ENCODE measurements at places on chromosomes 7 and 10. TPM values are rescaled to one million over a fixed set of nuclear protein-coding genes. Genes with fewer than 3 reads are reported as not detected.

The ZNF789 gene
- polyA plus RNA-seq, result 19.6 TPM

The PPP1R9A gene
- not detected for polyA plus RNA-seq

DNA sequence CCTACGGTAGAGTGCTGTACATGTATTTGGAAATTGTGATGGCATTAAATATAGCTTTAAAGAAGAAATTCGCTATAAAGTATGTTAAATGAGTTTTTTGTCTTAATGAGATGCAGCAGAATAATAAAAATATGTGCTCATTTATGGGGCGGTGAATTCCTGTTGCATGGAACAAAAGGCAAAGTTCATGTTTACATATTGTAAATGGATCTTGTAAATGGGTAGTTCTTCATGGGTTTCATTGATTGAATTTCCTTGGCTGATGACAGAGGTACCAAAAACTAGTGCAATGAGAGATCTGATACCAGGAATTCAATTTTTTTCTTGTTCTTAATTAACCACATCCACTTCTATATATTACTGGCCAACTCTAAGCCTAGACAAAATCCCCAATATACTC lies 284.2 kb downstream of the SUGCT start:
- no peaks in the 10 kb centered on the region for H3K4me1 ChIP-seq
- no peak overlapping the region for H3K4me3 ChIP-seq
- no peak for DNase-seq
- H3K36me3 ChIP-seq, result no peaks in the 10 kb centered on the region
- no peaks in the 10 kb centered on the region for H3K27me3 ChIP-seq

- H3K27ac ChIP-seq, result no peak overlapping the region
- no peak for DNase-seq
- H3K4me1 ChIP-seq, result no peaks in the 10 kb centered on the region
- no peaks in the 10 kb centered on the region for H3K27me3 ChIP-seq
- H3K36me3 ChIP-seq, result no peaks in the 10 kb centered on the region
Observed at GRCh38 chr10:62250594-62251198, 17.9 kb downstream of the RTKN2 start.

The ZNF212 gene
- polyA plus RNA-seq, result 8.7 TPM

- H3K27ac ChIP-seq, result no peak overlapping the region
- no peak overlapping the region for H3K4me3 ChIP-seq
- H3K36me3 ChIP-seq, result no peaks in the 10 kb centered on the region
- DNase-seq, result no peak
- H3K27me3 ChIP-seq, result no peaks in the 10 kb centered on the region
Observed at GRCh38 chr10:119197921-119198320, 9.4 kb upstream of the GRK5 start.

- no peak for DNase-seq
- no peaks in the 10 kb centered on the region for H3K4me1 ChIP-seq
- no peak overlapping the region for H3K4me3 ChIP-seq
- H3K27me3 ChIP-seq, result no peaks in the 10 kb centered on the region
- H3K36me3 ChIP-seq, result peaks cover 40% of the 10 kb centered on the region
Observed at GRCh38 chr7:6650521-6651011, 13.4 kb downstream of the ZNF316 start.

The SPDYE18 gene
- 0.39 TPM for polyA plus RNA-seq

- H3K4me1 ChIP-seq, result no peaks in the 10 kb centered on the region
- no peaks in the 10 kb centered on the region for H3K27me3 ChIP-seq
- no peak overlapping the region for H3K27ac ChIP-seq
Observed at GRCh38 chr10:5283305-5284158, 81.2 kb upstream of the UCN3 start.

The GNGT1 gene
- not detected for polyA plus RNA-seq

GRCh38 chr10:30995081-30995770 lies 36.4 kb downstream of the ZNF438 start:
- no peak overlapping the region for H3K4me3 ChIP-seq
- no peaks in the 10 kb centered on the region for H3K27me3 ChIP-seq
- H3K27ac ChIP-seq, result no peak overlapping the region

GRCh38 chr7:34457329-34457728 lies 200.7 kb upstream of the NPSR1 start:
- no peaks in the 10 kb centered on the region for H3K4me1 ChIP-seq
- no peak overlapping the region for H3K27ac ChIP-seq
- H3K4me3 ChIP-seq, result no peak overlapping the region

GRCh38 chr10:16909961-16910792 lies 93.0 kb upstream of the RSU1 start:
- no peaks in the 10 kb centered on the region for H3K36me3 ChIP-seq
- H3K4me3 ChIP-seq, result no peak overlapping the region
- DNase-seq, result no peak
- no peak overlapping the region for H3K27ac ChIP-seq
- H3K27me3 ChIP-seq, result no peaks in the 10 kb centered on the region

DNA sequence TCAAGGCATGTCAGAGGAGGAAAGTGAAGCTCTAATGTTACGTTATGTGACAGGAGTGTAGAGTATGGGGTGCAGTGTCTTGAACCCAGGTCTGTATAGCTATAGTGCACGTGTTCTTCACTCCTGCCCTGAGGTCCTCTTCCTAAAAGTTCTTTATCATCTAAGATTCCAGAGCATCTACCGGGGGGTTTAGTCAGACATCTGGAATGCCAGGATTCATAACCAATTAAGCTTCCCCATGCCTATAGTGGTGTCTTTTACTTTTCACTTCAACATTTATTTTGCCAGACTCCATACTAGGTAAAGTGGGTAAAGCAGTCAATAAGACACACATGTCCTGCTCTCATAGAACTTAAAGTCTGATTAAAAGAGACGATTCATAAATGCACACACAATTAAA lies 22.4 kb downstream of the PPP1R3C start:
- no peaks in the 10 kb centered on the region for H3K4me1 ChIP-seq
- H3K36me3 ChIP-seq, result no peaks in the 10 kb centered on the region
- no peak overlapping the region for H3K27ac ChIP-seq
- H3K27me3 ChIP-seq, result no peaks in the 10 kb centered on the region
- no peak for DNase-seq
- H3K4me3 ChIP-seq, result no peak overlapping the region

The ARHGAP22 gene
- polyA plus RNA-seq, result not detected

The IL6 gene
- not detected for polyA plus RNA-seq

The LDB3 gene
- 0.06 TPM for polyA plus RNA-seq

The IRF5 gene
- 84.9 TPM for polyA plus RNA-seq

- H3K4me1 ChIP-seq, result peaks cover 8% of the 10 kb centered on the region
- no peaks in the 10 kb centered on the region for H3K36me3 ChIP-seq
- no peak overlapping the region for H3K27ac ChIP-seq
- no peak overlapping the region for H3K4me3 ChIP-seq
- no peaks in the 10 kb centered on the region for H3K27me3 ChIP-seq
- DNase-seq, result no peak
Observed at GRCh38 chr10:13414855-13415254, 66.8 kb upstream of the SEPHS1 start.

GRCh38 chr10:112875476-112876267 lies 74.4 kb upstream of the TCF7L2 start:
- no peaks in the 10 kb centered on the region for H3K27me3 ChIP-seq
- no peaks in the 10 kb centered on the region for H3K36me3 ChIP-seq
- DNase-seq, result no peak
- no peak overlapping the region for H3K27ac ChIP-seq
- no peak overlapping the region for H3K4me3 ChIP-seq
- H3K4me1 ChIP-seq, result no peaks in the 10 kb centered on the region
